NCI-H226 (cell line): ENCODE measurements at places on chromosomes 13 and 19.

- no peak for DNase-seq
Observed at GRCh38 chr13:48252176-48252575, 19.2 kb downstream of the ITM2B start.

GRCh38 chr13:32125221-32125689 lies 93.7 kb downstream of the FRY start:
- DNase-seq: no peak

- peak; percentile 23 for DNase-seq
Observed at GRCh38 chr13:36158611-36159010, 27.4 kb upstream of the DCLK1 start.

DNA sequence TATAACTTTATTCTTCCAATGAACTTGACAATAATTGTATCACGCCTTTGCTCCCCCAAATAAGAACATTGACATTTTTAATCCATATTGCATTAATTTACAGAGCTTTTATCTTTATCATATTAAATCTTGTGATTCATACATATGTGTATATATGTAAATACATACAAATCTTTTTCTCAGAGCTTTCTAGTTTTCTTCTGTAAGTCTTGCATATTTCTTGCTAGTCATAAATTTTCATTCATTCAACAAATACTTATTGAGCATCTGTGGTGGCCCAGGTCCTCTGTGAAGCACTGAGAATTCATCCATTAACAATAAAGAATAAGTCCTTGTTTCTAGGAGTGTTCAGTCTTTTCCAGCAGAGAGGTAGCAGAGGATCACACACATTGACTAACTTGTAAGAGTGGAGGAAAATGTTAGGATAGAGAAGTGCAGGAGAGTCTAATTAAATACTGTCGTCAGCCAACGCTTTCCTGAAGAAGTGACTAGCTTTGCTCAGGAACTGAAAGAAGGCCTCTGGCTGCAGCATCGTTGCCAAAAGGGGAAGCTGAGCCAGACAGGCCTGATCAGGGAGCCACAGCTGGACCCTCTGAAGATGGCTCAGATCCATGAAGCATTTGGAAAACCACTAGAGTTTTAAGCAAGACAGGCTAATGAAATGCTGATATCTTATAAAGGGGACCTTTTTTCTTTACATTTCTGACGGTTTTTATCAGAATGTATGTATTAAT lies 38.6 kb upstream of the LAMP1 start:
- no peak for DNase-seq

- DNase-seq: peak; percentile 15
Observed at GRCh38 chr13:51682686-51683085, 98.4 kb downstream of the WDFY2 start.

- DNase-seq: no peak
Observed at GRCh38 chr13:108566413-108567170, 62.8 kb upstream of the MYO16 start.

- no peak for DNase-seq
Observed at GRCh38 chr13:105518086-105518485, 1017.4 kb downstream of the EFNB2 start.

GRCh38 chr13:97276862-97277269 lies 54.7 kb downstream of the MBNL2 start:
- DNase-seq: peak; percentile 40

- no peak for DNase-seq
Observed at GRCh38 chr13:101393140-101393539, 23.2 kb downstream of the NALCN start.

GRCh38 chr19:16897029-16897855 lies 8.4 kb downstream of the F2RL3 start:
- DNase-seq: peak; percentile 85

DNA sequence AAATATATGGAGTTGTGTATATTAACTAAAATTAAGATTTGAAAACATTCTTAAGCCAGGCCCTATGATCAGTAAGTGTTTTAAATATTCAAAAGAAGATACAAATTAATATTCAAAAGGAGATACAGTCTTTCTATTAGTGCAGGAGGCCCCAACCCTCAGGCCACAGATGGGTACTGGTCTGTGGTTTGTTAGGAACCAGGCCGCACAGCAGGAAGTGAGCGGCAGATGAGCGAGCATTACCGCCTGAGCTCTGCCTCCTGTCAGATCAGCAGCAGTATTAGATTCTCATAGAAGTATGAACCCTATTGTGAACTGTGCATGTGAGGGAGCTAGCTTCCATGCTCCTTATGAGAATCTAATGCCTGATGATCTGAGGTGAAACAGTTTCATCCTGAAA lies 232.9 kb downstream of the FOXO1 start:
- DNase-seq: no peak

DNA sequence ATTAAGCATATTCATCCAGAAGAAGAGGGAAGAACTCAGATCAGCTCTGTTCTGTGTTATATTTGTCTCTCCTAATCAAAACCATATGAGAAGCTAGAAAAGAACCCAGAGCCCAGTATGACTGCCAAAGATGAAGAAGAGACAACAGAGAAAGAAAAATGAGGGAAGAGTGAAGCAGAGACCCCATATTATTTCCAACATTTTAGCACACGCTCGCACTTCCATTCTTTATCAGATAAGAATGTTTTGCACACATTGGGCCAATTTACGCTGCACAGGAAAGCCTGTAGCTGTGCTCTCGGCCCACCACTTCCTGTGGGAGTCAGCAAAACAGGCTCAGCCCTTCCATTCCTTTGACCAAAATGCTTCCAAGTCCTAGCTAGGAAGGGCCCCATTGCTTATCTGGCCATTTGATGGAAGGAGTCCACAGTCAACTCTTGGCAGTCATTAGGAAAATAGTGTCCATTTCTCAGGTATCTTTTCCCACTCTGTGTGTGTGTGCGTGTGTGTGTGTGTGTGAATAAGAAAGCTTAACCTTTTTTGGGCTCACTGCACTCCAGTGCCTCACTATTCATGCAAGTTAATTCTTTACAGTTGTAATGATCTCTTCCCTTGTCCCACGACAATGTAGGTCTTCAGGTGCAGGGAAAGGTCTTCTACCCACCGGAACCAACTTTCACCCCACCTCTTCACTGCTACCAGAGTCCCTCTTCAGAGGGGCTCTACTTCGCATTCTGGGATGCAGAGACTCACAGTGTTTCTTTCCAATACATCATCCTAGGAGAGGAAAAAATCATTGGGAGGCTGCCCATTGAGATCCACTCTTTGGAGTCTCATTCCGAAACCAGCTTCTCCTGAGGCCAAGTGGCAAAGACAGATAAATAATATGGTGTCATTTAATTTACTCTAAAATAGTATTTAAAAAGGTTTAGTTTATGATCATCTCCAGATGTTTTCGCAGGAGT lies 237.5 kb downstream of the COG6 start:
- no peak for DNase-seq

DNA sequence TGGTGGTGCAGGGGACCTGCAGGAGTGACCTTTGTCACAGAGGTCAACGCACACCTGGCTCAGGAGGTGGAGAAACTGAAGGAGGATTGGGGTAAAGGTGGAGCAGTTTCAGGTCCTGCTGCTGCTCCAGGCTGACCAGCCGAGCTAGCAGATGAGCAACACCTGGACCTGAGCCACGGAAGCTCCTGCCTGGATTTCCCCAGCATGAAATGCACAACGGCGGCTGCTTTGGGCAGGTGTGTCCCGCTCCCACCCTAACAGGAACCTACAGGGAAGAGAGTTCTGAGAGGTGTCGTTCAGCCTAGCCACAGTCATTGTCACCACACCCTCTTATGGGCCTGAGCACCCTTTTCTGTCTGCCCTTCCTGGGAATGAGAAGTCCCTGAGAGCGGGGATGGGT lies 15.7 kb upstream of the CD177 start:
- DNase-seq: no peak

- DNase-seq: no peak
Observed at GRCh38 chr19:2756921-2757881, 17.4 kb upstream of the SLC39A3 start.

- no peak for DNase-seq
Observed at GRCh38 chr19:27740396-27740795, 1472.6 kb downstream of the UQCRFS1 start.

- no peak for DNase-seq
Observed at GRCh38 chr13:65909501-65909900, 1320.6 kb downstream of the PCDH9 start.
